ENCODE measurements at places on chromosomes 4 and X. TPM values are rescaled to one million over a fixed set of nuclear protein-coding genes. Genes with fewer than 3 reads are reported as not detected.

PABPC1L2A gene
- not detected for total RNA-seq

ZNF182 gene
- 1.0 TPM for total RNA-seq

RAB9B gene
- 0.23 TPM for total RNA-seq

TMSB4X gene
- 2,608 TPM for total RNA-seq

RTL3 gene
- not detected for total RNA-seq

SYTL4 gene
- total RNA-seq, result 0.39 TPM

RBM46 gene
- 0.27 TPM for total RNA-seq

PQBP1 gene
- total RNA-seq, result 69.4 TPM

SMIM31 gene
- not detected for total RNA-seq

SYTL5 gene
- total RNA-seq, result 0.04 TPM

ZNF280C gene
- 2.2 TPM for total RNA-seq

ABCB7 gene
- 37.8 TPM for total RNA-seq

DOCK11 gene
- 8.2 TPM for total RNA-seq

GRIA2 gene
- total RNA-seq, result not detected

GRIPAP1 gene
- total RNA-seq, result 16.2 TPM

MAGED4B gene
- total RNA-seq, result 2.5 TPM

CXCL8 gene
- 11.3 TPM for total RNA-seq

SLIT2 gene
- total RNA-seq, result 4.1 TPM

CTAG1B gene
- not detected for total RNA-seq

FDCSP gene
- not detected for total RNA-seq

FBXL5 gene
- 106 TPM for total RNA-seq

ASB5 gene
- total RNA-seq, result not detected

DHRSX gene
- 15.7 TPM for total RNA-seq

BGN gene
- 0.30 TPM for total RNA-seq

SPANXN3 gene
- not detected for total RNA-seq

TMEM271 gene
- total RNA-seq, result not detected

DYNLT3 gene
- total RNA-seq, result 22.8 TPM

CEP135 gene
- total RNA-seq, result 2.1 TPM

CXCL10 gene
- 0.30 TPM for total RNA-seq

GLRA2 gene
- not detected for total RNA-seq

CXCL1 gene
- 131 TPM for total RNA-seq

LEF1 gene
- total RNA-seq, result 3.3 TPM

DDX53 gene
- total RNA-seq, result not detected

SSX7 gene
- total RNA-seq, result not detected

HAND2 gene
- not detected for total RNA-seq

SSX1 gene
- total RNA-seq, result not detected

ZFP42 gene
- total RNA-seq, result 6.1 TPM

CDS1 gene
- 20.6 TPM for total RNA-seq

RPS6KA3 gene
- 24.4 TPM for total RNA-seq

PABPC1L2B gene
- total RNA-seq, result not detected

SLAIN2 gene
- total RNA-seq, result 38.3 TPM

GPR50 gene
- not detected for total RNA-seq

STAP1 gene
- not detected for total RNA-seq

GAGE12C gene
- total RNA-seq, result not detected

KLHL4 gene
- 0.27 TPM for total RNA-seq

FAM47A gene
- total RNA-seq, result not detected
